ENCODE measurements at places on chromosomes 6 and 20.

- peaks cover 54% of the 10 kb centered on the region for H3K4me1 ChIP-seq
- DNase-seq: no peak
- H3K27ac ChIP-seq: peak overlapping the region; percentile 83
Measured at GRCh38 chr20:3995749-3996320, 19.5 kb downstream of the RNF24 start.

DNA sequence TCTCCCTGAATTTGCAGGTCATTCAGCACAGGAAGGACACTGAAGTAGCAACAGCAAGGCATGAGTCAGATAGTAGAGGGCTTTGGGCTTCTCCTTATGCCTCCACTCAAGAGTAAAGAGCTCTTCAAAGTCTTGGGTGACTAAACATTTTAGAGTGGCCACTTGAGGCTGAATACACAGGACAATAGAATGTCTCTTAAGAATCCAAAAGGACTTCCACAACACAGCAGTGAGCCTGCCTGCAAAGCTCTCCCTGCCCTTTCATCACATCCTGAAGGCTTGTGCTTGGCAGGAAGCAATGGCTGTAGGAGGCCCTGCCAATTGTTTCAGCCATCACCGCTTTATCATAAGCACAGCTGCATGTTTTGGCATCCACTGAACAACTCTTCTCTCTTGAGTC, 36.8 kb downstream of the FOXQ1 start:
- H3K36me3 ChIP-seq: no peaks in the 10 kb centered on the region
- DNase-seq: no peak
- no peak overlapping the region for H3K27ac ChIP-seq
- peaks cover 11% of the 10 kb centered on the region for H3K27me3 ChIP-seq
- no peaks in the 10 kb centered on the region for H3K4me1 ChIP-seq

DNA sequence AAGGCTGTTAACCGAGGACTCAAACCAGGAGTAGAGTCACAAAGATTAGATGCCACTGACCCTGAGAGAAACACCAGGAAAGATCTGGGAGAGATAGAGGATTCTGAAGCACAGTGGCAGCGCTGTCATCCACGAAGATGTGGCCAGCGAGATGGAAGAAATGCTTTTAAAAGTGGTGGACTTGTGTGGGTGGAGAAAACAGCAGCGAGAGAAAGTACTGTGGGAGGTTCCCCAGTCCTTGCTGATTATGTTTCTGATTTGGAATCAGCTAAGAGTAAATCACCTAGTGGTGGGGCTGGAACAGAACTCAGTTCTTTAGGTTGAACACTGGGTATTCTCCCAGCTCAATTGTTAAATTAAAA, 435 bp upstream of the ZNF322 start:
- H3K27me3 ChIP-seq: peaks cover 16% of the 10 kb centered on the region
- peaks cover 32% of the 10 kb centered on the region for H3K36me3 ChIP-seq
- DNase-seq: no peak
- H3K27ac ChIP-seq: peak overlapping the region; percentile 20
- peak overlapping the region; percentile 80 for H3K4me3 ChIP-seq
- peaks cover 25% of the 10 kb centered on the region for H3K4me1 ChIP-seq

GRCh38 chr6:99603421-99604165, 3.0 kb upstream of the PRDM13 start:
- H3K27ac ChIP-seq: no peak overlapping the region
- peak overlapping the region; percentile 42 for H3K4me3 ChIP-seq
- H3K36me3 ChIP-seq: no peaks in the 10 kb centered on the region
- peaks cover 23% of the 10 kb centered on the region for H3K4me1 ChIP-seq

GRCh38 chr6:146865756-146866379, 267.1 kb downstream of the ADGB start:
- H3K4me3 ChIP-seq: no peak overlapping the region
- no peak for DNase-seq
- H3K27me3 ChIP-seq: no peaks in the 10 kb centered on the region
- H3K36me3 ChIP-seq: no peaks in the 10 kb centered on the region
- H3K4me1 ChIP-seq: peaks cover 3% of the 10 kb centered on the region

- no peaks in the 10 kb centered on the region for H3K27me3 ChIP-seq
- H3K36me3 ChIP-seq: no peaks in the 10 kb centered on the region
- H3K27ac ChIP-seq: no peak overlapping the region
- H3K4me1 ChIP-seq: peaks cover 5% of the 10 kb centered on the region
- DNase-seq: no peak
Measured at GRCh38 chr6:155436981-155437749, 18.5 kb downstream of the NOX3 start.

DNA sequence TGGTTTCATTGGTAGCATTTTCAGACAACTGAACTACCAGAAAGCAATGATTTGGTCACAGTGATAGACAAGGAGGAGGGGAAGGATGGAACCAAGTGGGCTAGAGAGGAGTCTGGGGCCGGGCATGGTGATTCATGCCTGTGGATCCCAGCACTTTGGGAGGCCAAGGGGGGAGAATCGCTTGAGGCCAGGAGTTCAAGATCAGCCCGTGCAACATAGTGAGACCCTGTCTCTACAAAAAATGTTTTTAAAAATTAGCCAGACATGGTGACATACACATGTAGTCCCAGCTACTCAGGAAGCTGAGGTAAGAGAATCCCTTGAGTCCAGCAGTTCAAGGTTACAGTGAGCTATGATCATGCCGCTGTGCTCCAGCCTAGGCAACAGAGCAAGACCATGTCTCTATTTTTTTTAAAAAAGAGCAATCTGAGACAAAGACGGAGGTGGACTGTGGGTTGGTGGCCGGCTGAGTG, 70.6 kb downstream of the SYCP2L start:
- H3K4me3 ChIP-seq: no peak overlapping the region
- H3K36me3 ChIP-seq: no peaks in the 10 kb centered on the region
- peaks cover 4% of the 10 kb centered on the region for H3K27me3 ChIP-seq
- DNase-seq: no peak
- no peaks in the 10 kb centered on the region for H3K4me1 ChIP-seq
- no peak overlapping the region for H3K27ac ChIP-seq

GRCh38 chr6:89400912-89401399, 11.1 kb downstream of the RRAGD start:
- H3K27ac ChIP-seq: no peak overlapping the region
- DNase-seq: no peak
- no peak overlapping the region for H3K4me3 ChIP-seq
- peaks cover 3% of the 10 kb centered on the region for H3K4me1 ChIP-seq
- H3K27me3 ChIP-seq: no peaks in the 10 kb centered on the region
- no peaks in the 10 kb centered on the region for H3K36me3 ChIP-seq

GRCh38 chr20:34595377-34596184, 37.1 kb downstream of the MAP1LC3A start:
- no peaks in the 10 kb centered on the region for H3K27me3 ChIP-seq
- no peak overlapping the region for H3K27ac ChIP-seq
- H3K4me1 ChIP-seq: no peaks in the 10 kb centered on the region
- no peak for DNase-seq
- no peaks in the 10 kb centered on the region for H3K36me3 ChIP-seq

GRCh38 chr20:50522053-50522674, 12.0 kb downstream of the PTPN1 start:
- no peak overlapping the region for H3K4me3 ChIP-seq
- no peak for DNase-seq
- peak overlapping the region; percentile 64 for H3K27ac ChIP-seq
- H3K36me3 ChIP-seq: peaks cover 49% of the 10 kb centered on the region
- H3K27me3 ChIP-seq: no peaks in the 10 kb centered on the region
- H3K4me1 ChIP-seq: peaks cover 56% of the 10 kb centered on the region

- H3K27me3 ChIP-seq: peaks cover 22% of the 10 kb centered on the region
- no peak for DNase-seq
- no peak overlapping the region for H3K4me3 ChIP-seq
- H3K27ac ChIP-seq: no peak overlapping the region
- H3K36me3 ChIP-seq: no peaks in the 10 kb centered on the region
Measured at GRCh38 chr6:108732091-108732870, 115.9 kb upstream of the ARMC2 start.

DNA sequence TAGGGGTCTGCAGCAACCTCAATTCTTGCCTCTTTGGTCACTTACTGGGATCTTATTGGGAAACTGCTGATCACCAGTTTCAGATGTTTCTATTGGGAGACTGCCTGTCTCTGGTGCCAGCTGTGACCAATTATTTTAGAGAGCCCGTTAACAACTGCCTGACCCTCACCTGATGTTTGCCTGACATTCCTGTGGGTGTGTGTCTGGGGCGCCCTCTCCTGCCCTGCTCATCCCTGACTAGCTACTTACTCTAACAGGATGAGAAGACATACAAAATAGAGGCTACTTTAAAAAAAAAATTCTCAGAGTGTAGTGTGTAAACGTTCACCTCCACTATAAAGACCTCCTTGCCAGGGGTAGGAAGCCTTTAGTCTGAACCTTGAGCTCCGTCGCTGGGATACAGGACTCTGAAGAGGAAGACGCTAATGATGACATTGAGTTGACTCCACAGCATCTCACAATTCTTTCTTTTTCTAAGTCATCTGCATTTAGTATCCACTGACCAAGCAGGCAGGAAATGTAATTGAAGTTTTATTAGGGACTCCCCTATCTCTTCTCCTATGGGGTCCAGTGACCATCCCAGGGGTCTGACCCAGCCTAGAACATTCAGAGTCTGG, 54.6 kb upstream of the DDR1 start:
- H3K27me3 ChIP-seq: no peaks in the 10 kb centered on the region
- no peak for DNase-seq
- H3K27ac ChIP-seq: peak overlapping the region; percentile 94
- peaks cover 19% of the 10 kb centered on the region for H3K36me3 ChIP-seq
- H3K4me1 ChIP-seq: peaks cover 58% of the 10 kb centered on the region
- H3K4me3 ChIP-seq: peak overlapping the region; percentile 86

- peaks cover 2% of the 10 kb centered on the region for H3K27me3 ChIP-seq
- DNase-seq: no peak
- no peak overlapping the region for H3K27ac ChIP-seq
- no peaks in the 10 kb centered on the region for H3K4me1 ChIP-seq
Measured at GRCh38 chr6:167956983-167957492, 40.4 kb upstream of the KIF25 start.

GRCh38 chr6:166861961-166862286, 94.4 kb downstream of the RNASET2 start:
- H3K4me3 ChIP-seq: peak overlapping the region; percentile 77
- peaks cover 39% of the 10 kb centered on the region for H3K27me3 ChIP-seq
- H3K27ac ChIP-seq: peak overlapping the region; percentile 32
- peaks cover 7% of the 10 kb centered on the region for H3K4me1 ChIP-seq
- no peak for DNase-seq

DNA sequence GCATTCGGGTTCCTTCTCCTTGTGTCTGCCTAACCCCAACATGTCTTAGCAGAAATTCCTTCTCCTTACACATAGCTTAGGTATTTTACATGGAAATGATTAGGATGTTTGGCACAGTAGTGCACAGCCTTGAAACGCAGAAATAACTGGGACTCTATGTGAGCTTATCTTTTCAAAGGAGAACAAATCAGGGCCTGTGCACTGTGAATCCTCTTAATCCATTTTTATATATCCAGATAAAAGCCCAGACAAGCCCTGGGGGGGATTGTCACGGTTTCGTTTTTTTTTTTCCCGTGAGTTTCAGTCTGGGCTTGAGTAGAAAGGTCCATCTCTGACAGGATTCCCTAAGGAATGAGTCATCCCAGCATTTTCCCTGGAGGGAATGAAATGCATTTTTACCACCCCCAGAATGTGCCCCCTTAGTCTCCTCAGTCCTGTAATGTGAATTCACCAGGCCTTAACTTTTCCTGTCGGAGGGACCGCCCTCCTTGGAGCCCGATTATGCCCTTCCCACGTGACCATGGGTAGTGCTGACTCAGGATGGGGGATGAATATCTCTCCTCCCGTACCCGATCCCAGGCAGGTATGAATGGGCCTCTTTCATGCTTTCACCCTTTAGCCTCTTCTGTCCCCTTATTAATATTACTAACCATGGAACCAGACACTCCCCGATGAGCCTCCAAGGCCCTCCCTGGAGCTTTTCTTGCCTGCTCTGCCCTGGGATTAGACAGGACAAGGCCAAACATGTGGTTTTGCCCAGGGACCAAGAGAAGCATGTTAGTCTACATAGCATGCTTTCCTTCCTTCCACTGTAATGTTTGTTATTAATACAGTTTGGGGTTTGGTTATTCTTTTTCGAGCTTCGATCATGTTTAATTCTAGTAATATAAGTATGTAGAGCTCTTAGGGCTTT, 23.9 kb upstream of the NAA20 start:
- peaks cover 7% of the 10 kb centered on the region for H3K27me3 ChIP-seq
- DNase-seq: no peak
- no peak overlapping the region for H3K4me3 ChIP-seq
- H3K4me1 ChIP-seq: no peaks in the 10 kb centered on the region
- H3K36me3 ChIP-seq: no peaks in the 10 kb centered on the region
- H3K27ac ChIP-seq: no peak overlapping the region

DNA sequence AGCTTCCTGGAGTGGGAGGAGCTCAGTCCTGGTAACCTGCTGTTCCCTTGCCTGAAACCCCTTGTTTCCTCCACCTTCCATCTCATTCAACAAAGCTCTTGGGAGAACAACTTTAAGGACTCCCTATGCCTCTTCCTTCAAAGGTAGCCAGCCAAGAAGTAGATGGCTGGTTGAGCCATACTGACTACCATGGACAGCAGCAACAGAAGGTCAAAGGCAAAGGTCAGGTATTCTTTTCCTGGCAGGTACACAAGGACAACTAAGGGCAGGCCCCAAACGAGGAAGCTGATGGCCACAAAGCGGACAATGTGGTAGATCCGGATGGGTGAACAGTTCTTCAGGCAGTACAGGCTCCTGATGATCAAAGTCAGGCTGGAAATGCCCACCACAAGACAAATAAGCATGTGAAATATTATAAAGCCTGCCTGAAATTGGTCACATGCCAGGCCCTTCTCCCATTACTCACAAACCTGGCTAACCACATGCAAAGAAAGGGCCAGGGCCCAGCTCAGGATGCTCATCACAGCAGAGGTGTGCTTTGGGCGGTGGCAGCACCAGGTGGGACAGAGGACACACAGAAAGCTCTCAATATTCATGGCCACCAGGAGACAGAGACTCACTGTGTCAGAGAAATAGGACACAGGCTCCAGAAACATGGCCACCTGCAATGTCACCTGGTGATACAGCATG, 21.7 kb downstream of the UBD start:
- H3K27ac ChIP-seq: no peak overlapping the region
- H3K27me3 ChIP-seq: peaks cover 22% of the 10 kb centered on the region
- no peaks in the 10 kb centered on the region for H3K36me3 ChIP-seq
- H3K4me1 ChIP-seq: no peaks in the 10 kb centered on the region
- DNase-seq: no peak
